ENCODE measurements at places on chromosomes 6 and 20.

DNA sequence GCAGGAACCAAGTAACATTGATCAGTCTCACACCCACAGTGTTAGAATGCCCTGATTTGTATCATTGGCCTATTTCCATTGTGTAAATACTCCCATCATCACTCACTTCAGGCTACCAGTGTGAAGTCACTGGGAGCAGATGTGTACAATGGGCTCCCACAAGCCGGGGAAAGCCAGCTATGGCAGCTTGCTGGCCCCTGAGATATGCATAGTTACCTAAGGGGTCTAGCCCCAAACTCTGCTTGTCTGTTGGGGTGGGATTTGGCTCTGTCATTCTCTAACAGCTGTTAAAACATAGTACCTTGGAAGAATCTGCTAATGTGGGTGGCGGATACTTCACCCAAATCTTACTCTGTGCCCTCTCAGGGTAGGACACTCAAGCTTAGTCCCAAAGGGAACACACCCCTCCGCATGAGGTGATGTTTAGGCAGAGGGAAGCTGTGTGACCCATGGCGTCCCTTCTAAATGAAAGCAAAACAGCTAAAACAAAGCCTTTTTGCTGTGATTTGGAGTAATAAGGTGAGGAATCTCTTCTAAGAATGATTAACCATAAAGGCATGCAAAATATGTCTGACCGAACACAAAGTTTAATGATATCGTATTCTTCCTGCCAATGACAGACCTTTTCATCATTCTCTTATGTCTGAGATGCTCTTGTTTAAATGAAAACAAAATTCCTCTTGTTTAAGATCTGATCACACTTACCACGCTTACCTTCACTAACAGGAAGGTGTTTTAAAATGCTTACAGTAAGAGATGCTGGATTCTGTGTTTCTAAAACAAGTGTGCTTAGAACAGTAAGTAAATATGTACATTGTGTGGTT lies 45.9 kb upstream of the PXDC1 start:
- DNase-seq: no peak

DNA sequence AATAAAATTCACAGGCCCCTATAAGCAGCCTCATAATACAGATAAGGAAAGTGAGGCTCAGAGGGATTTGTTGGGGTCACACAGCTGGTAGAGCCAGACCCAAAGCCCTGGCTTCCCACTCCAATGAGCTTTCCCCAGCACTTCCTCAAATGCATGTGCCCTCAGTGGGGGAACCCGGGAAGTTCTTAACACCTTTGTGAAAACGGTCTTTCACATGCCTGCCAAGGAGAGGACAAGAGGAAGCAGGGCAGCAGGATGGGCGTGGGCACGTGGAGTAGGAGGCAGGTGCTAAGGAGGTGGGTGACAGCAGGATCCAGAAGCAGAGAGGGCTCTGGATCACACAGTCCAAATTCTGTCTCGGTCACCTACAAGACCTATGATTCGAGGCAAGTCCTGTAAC lies 598 bp downstream of the PI16 start:
- no peak for DNase-seq

GRCh38 chr6:22281341-22282085 lies 15.3 kb downstream of the PRL start:
- DNase-seq: peak; percentile 9

GRCh38 chr6:12848964-12849808 lies 132.6 kb downstream of the PHACTR1 start:
- no peak for DNase-seq

- DNase-seq: no peak
Measured at GRCh38 chr6:1390946-1391799, 1.8 kb downstream of the FOXF2 start.

DNA sequence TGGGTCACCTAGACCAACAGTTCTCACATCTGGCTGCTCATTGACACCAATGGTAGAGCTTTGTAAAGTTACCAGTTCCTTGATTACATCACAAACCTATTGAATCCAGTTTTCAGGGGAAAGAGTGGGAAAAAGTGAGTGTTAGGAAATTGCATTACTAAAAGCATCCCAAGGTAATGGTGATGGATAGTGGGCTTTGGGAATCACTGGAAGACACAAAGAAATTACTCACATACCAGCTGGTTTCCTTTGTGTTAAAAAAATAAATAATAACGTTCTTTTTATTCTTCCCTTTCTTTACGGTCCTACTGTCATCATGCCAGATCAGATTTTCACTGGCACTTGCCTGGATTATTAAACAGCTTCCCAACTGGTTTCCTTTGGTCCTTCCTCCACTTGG lies 370.7 kb downstream of the RFPL4B start:
- no peak for DNase-seq

DNA sequence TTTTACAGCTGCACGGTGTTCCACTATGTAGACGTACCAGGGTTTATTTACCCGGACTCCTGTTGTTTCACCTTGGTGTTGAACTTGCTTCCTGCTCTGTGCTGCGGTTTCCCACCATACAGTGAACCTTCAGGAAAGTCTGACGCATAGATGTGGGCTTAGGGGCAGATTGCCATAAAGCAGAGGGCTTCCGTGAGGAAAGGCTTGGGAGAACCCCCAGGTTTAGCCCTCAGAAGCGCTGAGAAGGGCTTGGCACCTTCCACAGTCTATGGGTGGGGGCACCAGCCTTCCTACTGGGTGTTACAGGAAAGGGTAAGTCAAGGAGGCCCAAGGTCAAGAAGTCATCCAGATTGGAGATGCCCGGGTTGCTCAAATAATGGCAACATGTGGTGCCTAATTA lies 19.2 kb upstream of the MRPS18A start:
- peak; percentile 46 for DNase-seq

DNA sequence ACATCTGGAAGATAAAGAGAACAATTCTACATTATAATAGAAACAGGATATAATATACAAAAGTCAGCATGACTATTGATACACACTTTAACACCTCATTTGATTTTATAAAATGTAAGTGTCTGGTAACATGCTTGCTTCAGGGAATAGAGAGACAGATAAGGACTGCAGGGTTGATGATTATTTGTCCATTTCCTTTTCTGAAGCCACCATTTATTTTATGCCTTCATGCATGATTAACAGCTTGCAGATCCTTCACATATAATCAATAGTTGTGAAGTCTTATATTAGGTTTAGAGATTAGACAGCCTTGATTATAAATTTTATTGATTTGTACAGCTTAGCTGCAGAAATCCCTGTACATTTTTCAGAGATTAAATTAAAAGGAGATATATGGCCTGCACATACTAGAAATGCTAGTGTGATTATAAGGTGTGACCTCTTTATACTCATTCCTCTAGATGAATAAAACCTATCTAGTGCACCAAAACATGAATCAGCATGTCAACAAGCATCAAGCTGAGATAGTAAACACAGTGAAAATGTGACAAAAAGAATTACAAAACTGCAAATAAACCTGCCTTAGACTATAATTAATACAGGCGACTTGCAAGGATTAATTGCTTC lies 198.8 kb upstream of the THEMIS start:
- no peak for DNase-seq

All from RPMI8226 (cell line).